ENCODE measurements at places on chromosomes 16 and 17.

- no peak for DNase-seq
Measured at GRCh38 chr17:20967776-20968175, 75.0 kb downstream of the USP22 start.

DNA sequence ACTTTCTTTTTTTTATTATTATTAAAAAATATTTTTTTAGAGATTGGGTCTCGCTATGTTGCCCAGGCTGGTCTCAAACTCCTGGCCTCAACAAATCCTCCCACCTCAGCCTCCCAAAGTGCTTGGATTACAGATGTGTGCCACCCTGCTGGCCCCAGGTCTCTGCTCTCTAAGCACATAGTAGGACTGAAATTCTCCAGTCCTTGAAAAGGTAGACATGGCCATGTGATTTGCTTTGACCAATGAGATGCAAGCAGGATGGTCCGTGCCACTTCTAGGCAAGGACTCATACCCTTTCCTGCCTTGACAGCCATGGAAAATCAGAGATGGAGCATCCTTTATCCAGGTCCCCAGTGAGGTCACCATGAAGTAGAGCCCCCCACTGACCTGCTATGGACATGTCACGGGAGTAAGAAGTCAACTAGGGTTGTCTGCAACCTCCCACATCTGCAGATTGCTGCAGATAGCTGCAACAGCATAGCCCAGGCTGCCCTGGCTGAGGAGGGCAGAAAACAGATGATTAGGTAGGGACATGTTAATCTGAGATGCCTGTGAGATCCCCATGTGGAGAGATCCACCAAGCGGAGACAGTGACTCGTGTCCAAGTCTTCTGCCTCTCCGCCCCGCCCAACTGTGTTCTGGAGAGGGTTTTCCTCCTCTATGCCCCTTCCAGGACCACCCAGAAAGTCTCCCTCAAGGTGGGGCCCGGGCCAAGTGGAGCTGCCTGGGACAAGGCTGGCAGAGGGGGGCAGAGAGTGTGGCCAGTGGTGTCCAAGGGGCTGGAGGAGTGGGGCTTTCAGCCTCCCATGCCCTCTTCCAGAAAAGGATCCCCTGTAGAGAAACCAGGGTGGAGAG is 11.0 kb downstream of the GSG1L start:
- DNase-seq: no peak

DNA sequence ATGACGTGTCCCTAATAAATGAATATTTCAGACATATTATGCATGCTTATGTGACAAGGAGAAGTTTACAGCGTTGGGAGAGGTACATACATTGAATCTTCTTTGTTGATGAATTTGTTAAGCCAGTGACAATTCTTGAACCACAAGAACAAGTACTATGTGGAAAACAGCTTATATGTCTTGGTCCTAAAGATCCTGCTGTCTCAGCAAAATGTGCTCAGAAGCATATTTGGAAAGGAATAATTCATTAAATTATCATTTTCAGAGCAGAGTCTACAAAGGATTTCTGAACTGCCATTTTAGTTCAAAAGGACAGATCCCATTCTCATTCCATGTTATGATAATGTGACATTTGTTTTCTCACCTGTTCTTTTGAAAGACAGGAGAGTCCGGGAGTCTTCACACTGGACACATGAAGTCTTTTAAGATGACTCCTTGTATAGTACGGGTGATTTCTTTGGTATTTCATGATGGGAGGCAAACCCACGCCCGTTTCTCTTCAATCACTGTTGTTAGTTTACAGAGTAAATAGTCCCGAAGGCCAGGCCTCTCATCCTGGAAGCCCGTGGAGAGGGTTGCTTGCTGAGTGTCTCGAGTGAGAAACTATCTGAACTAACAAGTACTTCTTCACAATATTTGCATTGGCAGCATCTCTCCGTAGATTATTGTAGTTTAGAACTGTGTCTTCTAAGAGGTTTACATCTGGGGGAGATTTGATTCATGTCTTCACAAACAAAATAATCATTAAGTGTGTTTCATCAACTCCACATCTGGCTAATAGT is 26.7 kb downstream of the VPS35L start:
- DNase-seq: no peak

DNA sequence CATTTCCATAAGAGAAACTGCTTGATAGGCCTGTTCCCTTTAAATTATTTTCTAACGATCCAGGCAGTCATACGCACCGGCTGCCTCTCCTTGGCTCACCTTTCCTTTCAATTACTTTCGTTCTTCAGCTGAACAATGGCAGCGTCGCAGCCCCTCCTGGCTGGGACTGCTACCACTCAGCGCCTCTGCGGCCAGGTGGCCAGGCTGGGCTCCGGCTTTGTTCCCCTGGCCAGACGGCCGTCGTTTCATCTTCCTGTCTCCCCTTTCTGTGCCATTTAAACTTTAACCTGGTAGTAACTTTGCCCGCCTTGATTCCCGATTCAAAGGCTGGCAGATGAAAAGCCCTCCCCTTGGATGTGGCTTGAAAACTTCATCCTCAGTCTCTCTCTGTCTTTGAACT is 79.0 kb downstream of the C16orf78 start:
- no peak for DNase-seq

DNA sequence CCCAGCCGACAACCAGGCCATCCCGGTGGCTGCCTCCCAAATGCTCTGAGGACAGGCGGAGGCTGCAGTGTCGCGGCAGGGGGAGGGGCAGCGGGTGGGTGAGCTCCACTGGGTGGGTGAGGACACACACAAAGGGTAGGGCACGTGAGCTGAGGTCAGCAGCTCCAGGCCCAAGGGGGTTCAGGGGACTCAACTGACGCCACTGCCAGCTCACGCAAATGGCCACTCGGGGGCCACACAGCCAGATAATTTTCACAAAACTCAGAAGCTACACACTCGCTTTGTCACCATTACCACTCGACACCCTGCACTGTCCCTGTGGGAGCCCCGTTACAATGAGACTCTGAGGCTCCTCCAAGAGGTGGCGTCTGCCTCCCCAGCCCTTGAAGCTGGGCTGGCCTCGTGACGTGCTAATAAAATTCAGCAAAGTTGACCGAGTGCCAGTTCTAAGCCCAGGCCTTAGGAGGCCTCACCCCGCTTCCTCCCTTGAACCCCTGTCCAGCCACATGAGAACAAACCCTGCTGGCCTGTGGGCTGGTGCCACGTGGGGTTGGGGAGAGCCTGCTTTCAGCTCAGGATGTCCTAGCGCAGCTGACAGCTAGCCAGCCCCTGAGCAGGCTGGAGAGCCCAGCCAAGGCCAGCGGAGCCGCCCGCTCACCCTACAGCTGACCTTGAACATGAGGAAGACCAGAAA is 56.9 kb downstream of the RMI2 start:
- DNase-seq: no peak

DNA sequence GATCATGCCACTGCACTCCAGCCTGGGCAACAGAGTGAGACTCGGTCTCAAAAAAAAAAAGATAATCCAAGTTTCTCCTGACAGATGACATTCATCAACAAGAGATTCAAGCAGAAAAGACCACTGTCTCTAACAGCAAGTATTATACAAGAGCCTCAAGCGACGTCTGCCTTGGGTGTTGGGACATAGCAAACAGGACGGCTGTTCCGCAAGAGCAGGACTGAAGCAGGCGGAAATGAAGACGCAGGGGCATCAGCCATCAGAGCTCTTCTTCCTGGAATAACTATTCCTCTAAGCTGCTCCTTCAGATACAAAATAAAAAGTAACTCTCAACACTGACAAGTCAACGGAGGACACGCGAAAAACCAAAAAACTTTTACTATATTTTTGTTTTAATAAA is 54.0 kb downstream of the ANKRD11 start:
- no peak for DNase-seq

- DNase-seq: no peak
Measured at GRCh38 chr17:28760601-28761562, 17.1 kb downstream of the TRAF4 start.

- DNase-seq: no peak
Measured at GRCh38 chr16:4556580-4556979, 440 bp downstream of the C16orf96 start.

DNA sequence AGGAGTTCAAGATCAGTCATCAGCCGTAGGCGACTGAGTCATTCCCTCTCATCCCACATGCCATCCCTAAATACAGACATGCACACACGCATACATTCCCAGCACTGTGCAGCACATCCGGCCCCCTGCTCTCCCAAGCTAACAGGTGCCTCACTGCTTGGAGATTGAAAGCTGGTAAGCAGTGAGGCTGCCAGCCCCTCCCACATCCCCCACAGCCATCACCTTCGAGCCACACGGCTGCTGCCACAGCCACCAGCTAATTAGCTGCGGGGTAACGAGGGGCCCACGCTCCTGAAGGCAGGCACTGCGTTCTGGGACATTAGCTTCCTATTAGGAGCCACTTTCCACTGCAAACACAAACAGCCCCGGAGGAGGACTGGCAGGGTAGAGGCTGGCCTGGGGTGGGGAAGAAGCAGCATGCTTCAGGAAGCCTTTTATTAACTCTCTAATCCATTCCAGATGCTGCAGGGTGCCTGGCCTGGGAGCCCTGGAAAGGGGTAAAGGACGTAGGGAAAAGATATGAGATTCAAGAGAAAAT is 179.6 kb downstream of the CCT6B start:
- DNase-seq: no peak

DNA sequence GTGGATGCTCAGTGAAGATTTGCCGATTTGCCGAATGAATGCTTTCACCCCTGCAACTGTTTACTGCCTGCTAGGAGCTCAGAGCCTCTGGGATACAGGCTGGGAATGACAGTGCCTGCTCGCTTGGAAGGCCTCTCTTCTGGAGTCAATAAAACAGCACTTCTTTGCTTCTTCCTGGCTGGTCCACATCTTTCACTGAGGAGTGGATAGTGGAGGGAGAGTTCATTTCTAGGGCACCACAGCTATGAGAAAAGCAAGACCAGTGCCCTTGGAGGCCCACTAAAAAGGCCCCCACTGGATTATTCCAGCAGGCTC is 3.1 kb upstream of the USP7 start:
- no peak for DNase-seq

DNA sequence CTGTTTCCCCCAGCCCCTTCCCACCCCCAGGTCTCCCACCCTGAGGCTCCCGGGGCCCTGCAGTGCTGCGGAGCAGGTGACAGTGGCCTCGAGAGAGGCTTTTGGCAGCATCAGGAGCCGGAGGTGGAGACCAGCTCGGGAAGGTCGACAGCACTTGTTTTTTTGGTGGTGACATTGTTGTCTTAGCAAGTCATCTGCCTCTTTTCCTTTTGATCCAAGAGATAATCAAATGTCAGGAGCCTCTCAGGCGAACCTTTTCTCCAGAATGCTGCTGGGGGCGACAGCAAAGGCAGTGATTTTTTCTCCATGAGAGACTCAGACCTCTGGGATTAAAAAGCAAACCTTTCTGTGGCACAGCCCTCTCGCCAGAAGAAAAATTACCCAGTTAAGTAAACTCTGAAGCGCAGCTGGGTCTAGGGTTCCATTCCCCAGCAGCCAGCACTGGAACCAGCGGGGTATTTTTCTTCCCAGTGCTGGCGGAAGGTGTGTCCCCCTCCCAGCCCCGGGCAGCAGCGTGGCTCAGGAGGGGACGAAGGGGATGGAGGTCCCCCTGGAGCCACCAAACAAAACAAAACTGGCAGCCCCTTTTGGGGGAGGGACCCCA is 37.2 kb downstream of the GRIN2C start:
- no peak for DNase-seq

DNA sequence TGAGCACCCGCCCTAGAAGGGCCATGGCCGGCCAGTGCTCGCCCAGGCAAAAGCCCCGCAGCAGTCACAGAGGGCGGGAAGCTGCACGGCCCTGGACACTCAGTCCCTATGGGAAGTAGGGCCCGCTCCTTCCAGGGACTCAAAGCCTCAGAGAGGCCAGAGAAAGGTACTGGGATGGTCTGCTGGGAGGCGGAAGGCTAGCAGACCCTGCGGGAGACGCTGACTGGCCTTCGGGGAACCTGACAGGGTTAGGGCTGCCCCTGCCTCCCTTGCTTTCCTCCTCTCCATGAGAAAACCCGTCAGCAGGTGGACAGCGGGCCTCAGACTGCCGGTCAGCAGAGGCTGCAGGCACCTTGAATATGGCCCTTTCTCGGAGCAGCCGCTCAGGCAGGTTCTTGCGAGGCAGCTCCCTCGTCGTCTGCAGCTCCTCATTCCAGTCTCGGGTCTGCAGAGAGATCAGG is 11.5 kb downstream of the CLUH start:
- no peak for DNase-seq

- DNase-seq: no peak
Measured at GRCh38 chr17:71188811-71189492, 931.9 kb upstream of the SOX9 start.

DNA sequence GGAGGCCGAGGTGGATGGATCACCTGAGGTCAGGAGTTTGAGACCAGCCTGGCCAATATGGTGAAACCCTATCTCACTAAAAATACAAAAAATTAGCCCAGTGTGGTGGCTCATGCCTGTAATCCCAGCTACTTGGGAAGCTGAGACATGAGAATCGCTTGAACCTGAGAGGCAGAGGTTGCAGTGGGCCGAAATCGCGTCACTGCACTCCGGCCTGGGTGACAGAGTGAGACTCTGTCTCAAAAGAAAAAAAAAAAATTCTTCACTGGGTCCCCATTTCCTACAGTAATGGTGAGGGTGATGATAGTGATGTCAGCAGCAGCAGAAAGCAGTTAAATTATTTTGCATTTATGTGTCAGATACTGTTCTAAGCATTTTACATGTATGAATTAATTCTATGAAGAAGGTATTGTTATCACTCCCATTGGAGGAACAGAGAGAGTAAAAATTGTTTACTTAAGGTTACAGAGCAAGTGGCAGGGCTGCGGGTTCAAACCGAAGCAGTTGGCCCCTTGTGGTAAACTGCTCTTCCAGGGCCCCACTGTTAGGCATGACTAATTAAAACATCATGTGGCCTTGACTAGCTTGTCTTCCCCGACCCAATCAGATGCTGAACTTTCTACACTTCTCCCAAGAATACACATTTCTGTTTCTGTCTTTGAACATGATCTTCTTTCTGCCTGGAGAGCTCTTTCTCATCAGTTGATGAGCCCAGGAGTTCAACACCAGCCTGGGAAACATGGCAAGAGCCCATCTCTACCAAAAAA is 45.8 kb downstream of the STAT3 start:
- DNase-seq: no peak

- DNase-seq: peak; percentile 10
Measured at GRCh38 chr17:752620-753219, 656 bp upstream of the GEMIN4 start.

DNA sequence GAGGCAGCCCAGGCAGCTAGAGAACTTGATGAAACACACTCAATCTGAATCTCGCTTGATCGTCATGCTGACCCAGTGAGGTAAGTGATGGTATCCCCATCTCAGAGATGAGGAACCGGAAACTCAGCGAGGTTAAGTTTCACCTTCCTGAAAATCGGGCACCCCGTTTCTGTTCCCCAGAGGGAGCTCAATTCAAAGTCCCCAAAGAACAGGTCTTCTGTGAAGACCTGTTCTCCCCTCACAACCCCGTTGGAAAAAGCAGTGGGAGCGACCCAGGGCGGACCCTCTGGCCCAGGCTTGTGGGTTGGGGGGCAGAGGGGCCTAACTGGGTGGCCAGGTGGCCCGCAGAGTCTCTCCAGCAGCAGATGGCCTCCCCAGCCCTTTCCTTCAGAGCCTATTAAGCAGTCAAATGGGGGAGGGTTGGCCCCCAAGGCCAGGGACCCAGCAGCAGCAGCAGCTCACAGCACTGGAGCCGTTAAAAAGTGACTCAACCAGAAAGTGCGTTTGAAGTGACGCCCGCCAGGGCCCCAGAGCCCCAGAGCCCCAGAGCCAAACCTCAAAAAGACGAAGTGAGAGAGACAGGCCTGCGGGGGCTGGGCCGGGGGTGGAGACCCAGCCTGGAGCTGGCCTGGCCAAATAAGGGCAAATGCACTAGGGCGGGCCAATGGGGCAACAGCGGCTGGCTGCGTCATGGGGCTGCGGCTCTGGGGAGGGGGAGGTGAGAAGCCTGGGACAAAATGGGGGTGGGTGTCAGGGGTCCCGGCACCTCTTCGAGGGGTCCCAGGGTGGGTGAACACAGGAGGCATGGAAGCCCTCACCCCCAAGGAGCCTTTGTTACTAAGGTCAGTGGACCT is 9.2 kb upstream of the TSPOAP1 start:
- peak; percentile 92 for DNase-seq

Data from activated CD4-positive, alpha-beta T cell treated with anti-CD3 and anti-CD28 coated beads for 1 hour (primary cell).